ENCODE measurements at places on chromosomes 4 and X.

- no peak overlapping the region for H3K27ac ChIP-seq
- DNase-seq = no peak
- H3K27me3 ChIP-seq = no peaks in the 10 kb centered on the region
- H3K4me1 ChIP-seq = no peaks in the 10 kb centered on the region
- H3K36me3 ChIP-seq = no peaks in the 10 kb centered on the region
Observed at GRCh38 chrX:23013366-23013765, 13.6 kb downstream of the DDX53 start.

GRCh38 chr4:188439641-188440311 is 300.5 kb downstream of the TRIML1 start:
- no peaks in the 10 kb centered on the region for H3K27me3 ChIP-seq

GRCh38 chr4:168199260-168199957 is 107.1 kb downstream of the ANXA10 start:
- no peak overlapping the region for H3K4me3 ChIP-seq
- DNase-seq = no peak
- no peaks in the 10 kb centered on the region for H3K4me1 ChIP-seq
- no peaks in the 10 kb centered on the region for H3K27me3 ChIP-seq
- H3K27ac ChIP-seq = no peak overlapping the region

DNA sequence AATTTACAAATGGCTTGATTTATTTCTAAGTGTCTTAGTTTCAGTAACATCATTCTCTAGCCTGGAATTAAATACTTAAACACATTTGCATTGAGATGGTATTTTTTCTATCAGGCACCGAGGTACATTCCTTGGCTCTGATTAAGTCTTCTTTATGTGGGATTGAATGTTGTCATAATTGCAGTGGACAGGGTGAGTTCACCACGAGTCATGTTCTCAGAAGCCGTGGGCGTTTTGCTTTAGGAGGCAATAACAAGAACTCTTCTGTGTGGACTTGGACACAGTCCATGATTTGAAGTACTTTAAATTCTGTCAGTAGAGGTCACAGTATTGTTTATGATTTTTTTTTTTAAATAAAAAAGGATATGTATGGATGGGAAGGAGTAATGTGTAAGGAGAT is 57.1 kb upstream of the EFHC2 start:
- H3K36me3 ChIP-seq = no peaks in the 10 kb centered on the region
- no peaks in the 10 kb centered on the region for H3K27me3 ChIP-seq
- DNase-seq = no peak
- H3K4me3 ChIP-seq = no peak overlapping the region
- no peak overlapping the region for H3K27ac ChIP-seq

DNA sequence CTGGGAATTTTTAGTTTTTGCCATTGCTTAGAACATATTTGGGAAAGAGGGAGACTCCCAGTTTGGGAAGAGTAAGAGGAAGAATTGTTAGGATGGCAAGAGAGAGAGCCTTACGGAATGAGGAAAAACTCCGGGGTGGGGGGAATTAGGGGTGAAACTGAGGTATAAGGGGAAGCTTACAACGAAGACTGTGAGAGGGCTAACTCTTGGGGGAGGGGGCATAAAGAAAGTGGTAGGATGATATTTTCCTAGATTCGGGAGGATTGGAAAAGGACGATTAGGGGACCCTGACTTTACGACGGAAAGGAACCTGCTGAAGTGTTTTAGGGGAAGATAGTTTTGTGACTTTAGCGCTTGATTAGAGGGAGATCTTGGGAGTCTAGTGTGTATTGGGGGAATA is 86.2 kb upstream of the HPRT1 start:
- H3K4me1 ChIP-seq = no peaks in the 10 kb centered on the region
- no peak for DNase-seq
- H3K27me3 ChIP-seq = no peaks in the 10 kb centered on the region

GRCh38 chrX:34631479-34632220 is 25.4 kb downstream of the TMEM47 start:
- H3K4me1 ChIP-seq = no peaks in the 10 kb centered on the region
- H3K36me3 ChIP-seq = no peaks in the 10 kb centered on the region
- H3K27ac ChIP-seq = no peak overlapping the region
- DNase-seq = no peak

DNA sequence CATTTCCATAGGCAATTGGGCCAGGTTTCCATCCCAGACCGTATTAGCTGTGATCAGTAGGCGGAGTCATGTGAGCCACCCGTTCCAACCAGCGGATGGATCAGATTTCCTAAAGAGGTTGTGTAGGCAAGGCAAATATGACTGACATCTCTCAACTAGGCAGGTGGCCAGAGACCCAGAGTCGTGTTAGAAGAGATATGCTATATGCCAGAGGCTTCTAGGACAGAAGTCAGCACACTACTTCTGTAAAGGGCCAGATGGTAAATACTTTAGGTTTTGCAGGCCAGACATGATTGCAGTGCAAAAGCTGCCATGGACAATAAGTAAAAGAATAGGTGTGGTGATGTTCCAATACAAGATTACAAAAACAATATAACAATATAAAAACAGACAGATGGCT is 788.4 kb downstream of the RPA4 start:
- H3K4me3 ChIP-seq = no peak overlapping the region
- no peak overlapping the region for H3K27ac ChIP-seq
- H3K36me3 ChIP-seq = no peaks in the 10 kb centered on the region

DNA sequence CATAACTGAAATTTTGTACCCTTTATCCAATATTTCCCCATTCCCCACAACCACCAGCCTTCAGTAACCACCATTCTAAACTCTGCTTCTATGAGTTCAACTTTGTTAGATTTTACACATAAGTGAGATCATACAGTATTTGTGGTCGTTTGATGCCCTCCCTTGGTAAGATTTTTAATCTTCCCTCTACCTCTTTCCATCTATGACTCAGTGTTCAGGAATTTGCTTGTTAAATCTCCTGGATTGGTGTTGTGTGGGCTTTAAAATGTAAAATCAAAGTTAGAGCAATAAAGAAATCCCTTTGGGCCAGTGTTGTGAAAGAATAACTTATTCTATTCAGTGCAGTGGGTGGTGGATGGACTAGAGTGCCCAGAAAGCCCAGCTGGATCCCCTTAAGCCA is 37.4 kb downstream of the SLC16A2 start:
- H3K36me3 ChIP-seq = no peaks in the 10 kb centered on the region
- H3K4me3 ChIP-seq = no peak overlapping the region
- no peak overlapping the region for H3K27ac ChIP-seq
- DNase-seq = no peak

DNA sequence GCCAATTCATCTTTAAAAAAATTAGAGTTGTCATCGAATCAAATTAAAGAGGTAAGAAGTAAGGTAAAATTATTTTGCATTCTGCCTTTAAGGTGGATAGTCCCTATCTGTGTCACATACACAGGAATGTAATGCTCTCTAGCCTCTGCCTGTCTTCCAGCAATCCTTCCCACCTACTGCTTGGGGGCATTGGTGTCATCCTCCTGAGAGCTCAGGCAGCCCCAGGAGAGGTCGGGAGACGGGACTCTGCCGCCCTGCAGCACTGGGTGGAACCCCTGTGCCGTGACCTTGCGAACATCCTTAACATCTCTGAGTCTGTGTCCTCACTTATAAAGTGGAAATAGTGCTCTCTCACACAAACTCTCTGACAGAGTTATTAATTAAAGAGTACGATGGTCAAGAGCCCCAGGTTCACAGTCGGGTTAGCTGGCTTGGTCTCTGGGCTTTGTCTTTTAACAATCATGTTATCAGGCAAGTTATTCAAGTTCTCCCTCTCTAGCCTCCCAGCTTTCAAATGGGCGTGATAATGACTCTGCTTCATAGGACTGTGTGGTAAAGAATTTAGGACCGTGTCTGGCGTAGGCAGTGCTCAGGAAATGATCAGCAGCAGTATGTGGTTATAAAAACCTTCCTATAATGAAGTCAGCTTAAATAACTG is 10.2 kb downstream of the TLR3 start:
- no peak overlapping the region for H3K4me3 ChIP-seq
- no peaks in the 10 kb centered on the region for H3K27me3 ChIP-seq
- H3K27ac ChIP-seq = no peak overlapping the region
- no peaks in the 10 kb centered on the region for H3K36me3 ChIP-seq
- no peak for DNase-seq

DNA sequence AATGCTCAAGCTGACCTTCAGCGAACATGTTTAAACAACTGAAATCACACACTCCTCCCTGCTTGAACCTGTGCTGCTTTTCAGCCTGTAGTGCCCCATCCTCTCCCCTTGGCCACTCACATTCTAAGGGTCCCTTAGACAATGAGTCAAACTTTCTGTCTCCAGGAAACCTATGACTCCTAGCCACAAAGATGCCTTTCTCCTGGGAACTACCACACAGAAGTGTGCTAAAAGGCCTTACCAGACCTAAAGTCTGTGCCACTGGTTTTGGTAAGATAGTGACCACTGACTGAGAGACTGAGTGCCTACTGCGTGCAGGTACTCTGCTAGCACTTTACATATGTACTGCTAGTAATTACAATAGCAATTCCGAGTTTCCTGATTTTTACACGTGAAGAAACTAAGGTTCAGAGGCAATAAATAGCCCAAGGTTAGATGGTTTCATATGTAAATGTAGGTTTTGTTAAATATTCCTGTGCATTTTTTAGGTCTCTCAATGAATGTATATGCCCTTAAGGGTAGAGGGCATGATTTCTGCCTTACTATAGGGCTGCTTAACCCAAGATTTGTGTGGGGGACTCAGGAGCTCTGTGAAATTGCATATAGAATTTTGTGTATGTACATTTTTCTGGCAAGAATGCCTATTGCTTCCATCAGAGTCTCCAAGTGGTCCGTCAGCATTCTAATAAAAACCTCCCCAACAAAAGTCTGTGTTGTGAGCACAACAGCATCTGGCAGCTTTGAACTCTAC is 71.1 kb downstream of the NSG1 start:
- no peaks in the 10 kb centered on the region for H3K27me3 ChIP-seq
- no peak overlapping the region for H3K4me3 ChIP-seq
- H3K4me1 ChIP-seq = no peaks in the 10 kb centered on the region
- peaks cover 33% of the 10 kb centered on the region for H3K36me3 ChIP-seq
- DNase-seq = no peak
- H3K27ac ChIP-seq = no peak overlapping the region

DNA sequence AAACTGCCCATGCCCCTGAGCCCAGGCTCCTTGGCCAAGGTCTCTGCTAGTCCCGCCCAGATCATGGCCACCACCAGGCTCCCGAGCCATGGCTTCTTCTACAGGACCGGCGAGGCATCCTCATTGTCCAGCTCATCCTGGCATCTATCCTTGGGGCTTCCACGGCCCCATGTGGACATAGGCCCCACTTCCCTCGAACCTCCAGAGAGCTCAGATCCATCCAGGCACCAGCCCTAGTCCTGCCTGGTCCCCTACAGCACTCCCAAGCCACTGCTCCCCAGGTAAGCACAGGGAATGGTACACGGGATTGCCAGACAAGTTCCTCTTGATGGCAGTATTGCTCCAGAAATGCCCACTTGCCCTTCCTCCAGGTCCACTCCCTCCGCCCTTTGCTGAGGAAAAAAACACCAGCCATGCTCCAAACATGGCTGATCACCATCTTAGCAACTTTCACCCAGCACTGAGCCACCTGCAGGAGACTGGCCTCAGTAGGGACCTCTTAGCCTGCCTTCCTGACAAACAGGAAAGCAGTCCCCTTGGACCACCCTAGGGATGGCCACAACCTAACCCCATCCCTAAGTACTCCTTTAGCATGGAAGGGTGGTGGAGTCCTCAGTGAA is 272.1 kb upstream of the AGTR2 start:
- H3K27ac ChIP-seq = no peak overlapping the region
- H3K36me3 ChIP-seq = no peaks in the 10 kb centered on the region
- no peaks in the 10 kb centered on the region for H3K27me3 ChIP-seq
- no peaks in the 10 kb centered on the region for H3K4me1 ChIP-seq
- no peak for DNase-seq

GRCh38 chr4:78610546-78611214 is 59.1 kb downstream of the ANXA3 start:
- no peak overlapping the region for H3K4me3 ChIP-seq
- no peak for DNase-seq
- no peaks in the 10 kb centered on the region for H3K4me1 ChIP-seq
- peaks cover 35% of the 10 kb centered on the region for H3K36me3 ChIP-seq

DNA sequence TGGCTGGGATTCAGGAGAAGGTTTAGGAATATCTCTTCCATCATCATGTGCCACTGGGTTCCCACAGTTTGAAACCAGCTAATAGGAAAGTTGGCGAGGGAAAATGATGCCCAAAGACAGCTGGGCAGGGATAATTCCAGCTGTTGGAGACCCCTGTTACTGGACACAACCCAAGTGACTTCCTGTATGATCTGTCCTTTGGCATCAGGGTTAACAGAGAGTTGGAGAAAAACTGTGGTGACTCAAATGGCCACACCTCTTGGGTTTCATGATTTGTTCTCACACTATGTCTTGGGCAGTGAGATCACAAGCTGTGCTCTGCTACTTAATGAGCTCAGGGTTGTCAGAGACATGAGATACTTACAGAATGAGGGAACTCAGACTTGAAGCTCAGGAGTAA is 3.8 kb downstream of the FGF16 start:
- peaks cover 24% of the 10 kb centered on the region for H3K4me1 ChIP-seq
- no peaks in the 10 kb centered on the region for H3K27me3 ChIP-seq
- H3K36me3 ChIP-seq = no peaks in the 10 kb centered on the region
- no peak overlapping the region for H3K4me3 ChIP-seq
- DNase-seq = no peak

GRCh38 chrX:10240918-10241317 is 84.1 kb downstream of the CLCN4 start:
- H3K4me3 ChIP-seq = no peak overlapping the region
- no peaks in the 10 kb centered on the region for H3K27me3 ChIP-seq
- H3K4me1 ChIP-seq = no peaks in the 10 kb centered on the region
- H3K36me3 ChIP-seq = no peaks in the 10 kb centered on the region
- no peak for DNase-seq
- no peak overlapping the region for H3K27ac ChIP-seq

DNA sequence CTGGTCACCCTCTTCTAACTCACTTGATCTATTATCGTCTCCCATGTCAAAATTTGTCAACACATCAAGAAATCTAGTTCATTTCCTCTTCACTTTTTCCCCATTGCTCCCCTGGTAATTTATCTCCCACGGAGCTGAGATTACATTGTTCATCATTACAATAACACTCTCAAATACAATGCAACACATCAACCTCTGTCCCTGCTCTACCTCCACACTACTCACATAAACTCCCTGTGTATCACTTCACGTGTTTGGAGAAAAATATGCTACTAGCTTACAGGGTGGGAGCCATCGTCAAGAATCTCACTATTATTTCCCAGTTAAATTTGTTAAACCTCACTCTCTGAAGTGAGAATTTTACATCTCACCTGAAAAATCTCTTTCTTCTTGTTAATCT is 1006.4 kb downstream of the ARAP2 start:
- no peaks in the 10 kb centered on the region for H3K27me3 ChIP-seq
- H3K4me3 ChIP-seq = no peak overlapping the region
- H3K4me1 ChIP-seq = no peaks in the 10 kb centered on the region
- no peaks in the 10 kb centered on the region for H3K36me3 ChIP-seq
- no peak for DNase-seq

GRCh38 chr4:24056289-24056688 is 166.4 kb upstream of the PPARGC1A start:
- no peak overlapping the region for H3K27ac ChIP-seq
- H3K4me1 ChIP-seq = no peaks in the 10 kb centered on the region
- H3K4me3 ChIP-seq = no peak overlapping the region
- no peaks in the 10 kb centered on the region for H3K27me3 ChIP-seq

Measured in esophagus muscularis mucosa (tissue), 4 donors.